ENCODE measurements at places on chromosomes 2 and 18. TPM values are rescaled to one million over a fixed set of nuclear protein-coding genes. Genes with fewer than 3 reads are reported as not detected.

The IL36A gene
- total RNA-seq = not detected

The SDC1 gene
- 27.5 TPM for total RNA-seq

The PLEK gene
- total RNA-seq = 19.0 TPM

The QPCT gene
- 4.0 TPM for total RNA-seq

The AGXT gene
- not detected for total RNA-seq

The SMYD5 gene
- 13.5 TPM for total RNA-seq

The SPDYA gene
- 1.5 TPM for total RNA-seq

The ANKRD62 gene
- not detected for total RNA-seq

The CHMP1B gene
- 33.4 TPM for total RNA-seq

The L3MBTL4 gene
- 6.0 TPM for total RNA-seq

The SKOR2 gene
- total RNA-seq = not detected

The ADCYAP1 gene
- total RNA-seq = 1.1 TPM

The TRIM54 gene
- not detected for total RNA-seq

The CNGA3 gene
- total RNA-seq = 0.19 TPM

The DES gene
- 20.5 TPM for total RNA-seq

The M1AP gene
- 3.9 TPM for total RNA-seq

The CYBRD1 gene
- total RNA-seq = 502 TPM

The SNORC gene
- not detected for total RNA-seq

The SPATA3 gene
- not detected for total RNA-seq

The CPS1 gene
- 7.3 TPM for total RNA-seq

The ZNF521 gene
- 20.7 TPM for total RNA-seq

The ASAP2 gene
- 31.3 TPM for total RNA-seq

The WDR75 gene
- total RNA-seq = 37.7 TPM

The UGT1A5 gene
- not detected for total RNA-seq

The CDH20 gene
- total RNA-seq = 5.1 TPM

The TMEM163 gene
- total RNA-seq = not detected

The CROCC2 gene
- not detected for total RNA-seq

The WDCP gene
- 5.5 TPM for total RNA-seq

The RNF152 gene
- total RNA-seq = 11.7 TPM

The NEURL3 gene
- total RNA-seq = not detected

The HOXD1 gene
- total RNA-seq = 0.38 TPM

The REG1B gene
- not detected for total RNA-seq

The VWA3B gene
- total RNA-seq = not detected

The SLC38A11 gene
- 1.7 TPM for total RNA-seq

The GBX2 gene
- total RNA-seq = not detected

The GPR155 gene
- 4.6 TPM for total RNA-seq

The IGFBP2 gene
- total RNA-seq = 19.8 TPM

The C2orf80 gene
- total RNA-seq = not detected

The ASXL3 gene
- total RNA-seq = 0.44 TPM

The AQP12B gene
- total RNA-seq = not detected

The CCDC68 gene
- total RNA-seq = 22.8 TPM

Data from subcutaneous adipose tissue (tissue), 4 donors.